ENCODE measurements at places on chromosomes 2 and 18.

GRCh38 chr2:192551760-192552159 is 357.0 kb upstream of the TMEFF2 start:
- DNase-seq, result no peak

GRCh38 chr2:191983186-191983585 is 136.3 kb upstream of the CAVIN2 start:
- DNase-seq, result no peak

GRCh38 chr2:137206069-137206468 is 440.7 kb downstream of the THSD7B start:
- DNase-seq, result no peak

DNA sequence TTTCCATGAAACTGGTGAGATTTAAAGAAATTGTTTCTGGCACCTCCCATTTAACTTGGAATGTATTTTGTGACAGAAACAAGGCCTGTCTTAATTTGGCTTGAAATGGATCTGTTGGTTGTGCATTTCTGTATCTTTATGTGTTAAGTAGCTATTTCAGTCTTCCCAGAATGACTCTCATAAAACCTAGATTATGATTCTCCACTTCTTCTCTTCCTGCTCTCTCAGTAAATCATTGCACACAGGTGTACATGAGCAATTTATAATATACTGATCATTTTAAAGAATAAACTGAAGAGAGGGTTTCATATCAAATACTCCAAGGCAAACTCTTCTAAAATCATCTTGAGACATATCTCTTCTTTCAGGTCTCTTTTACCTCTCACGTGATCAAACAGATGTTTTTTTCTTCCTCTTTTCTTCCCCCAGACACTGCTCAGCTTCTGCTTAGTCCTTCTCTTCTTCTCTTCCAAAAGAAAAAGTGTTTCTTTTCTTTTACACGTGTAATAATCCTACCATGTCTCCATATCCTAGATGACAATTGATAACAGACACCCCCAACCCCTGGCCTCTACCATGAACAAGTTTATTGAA is 112.0 kb downstream of the PPP1R1C start:
- no peak for DNase-seq

- DNase-seq, result no peak
These were observed 105.6 kb upstream of the NABP1 start for GRCh38 chr2:191572319-191572718.

GRCh38 chr2:109406301-109406700 is 207.5 kb downstream of the SEPTIN10 start:
- DNase-seq, result no peak

GRCh38 chr18:63162271-63163014 is 157.1 kb downstream of the BCL2 start:
- DNase-seq, result no peak

GRCh38 chr2:31080361-31080760 is 57.9 kb downstream of the GALNT14 start:
- no peak for DNase-seq

- DNase-seq, result no peak
These were observed 496.8 kb upstream of the ZEB2 start for GRCh38 chr2:145016711-145017110.

DNA sequence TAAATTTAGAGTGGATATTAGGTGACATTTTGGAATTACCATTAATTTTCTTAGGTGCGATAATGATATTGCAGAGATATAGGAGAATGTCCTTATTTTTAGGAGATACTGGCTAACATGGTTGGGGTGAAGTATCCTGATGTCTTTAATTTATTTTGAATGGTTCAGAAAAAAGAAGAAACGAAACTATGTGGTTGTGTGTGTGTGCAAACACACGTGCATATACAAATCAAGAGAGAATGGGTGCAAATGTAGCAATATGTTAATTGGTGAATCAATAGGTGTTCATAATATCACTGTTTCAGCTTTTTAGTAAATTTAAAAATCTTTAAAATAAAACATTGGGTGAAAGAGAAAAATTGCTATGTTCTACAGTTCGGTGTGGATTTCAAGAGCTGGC is 140.9 kb downstream of the DIS3L2 start:
- DNase-seq, result no peak

- DNase-seq, result no peak
These were observed 313.4 kb downstream of the LPIN1 start for GRCh38 chr2:12059616-12060441.

Data from activated T-cell treated with anti-CD3 and anti-CD28 coated beads for 4 hours (primary cell).